Brain (organoid and tissue), 16 donors: ENCODE measurements at places on chromosomes 3 and 15. TPM values are rescaled to one million over a fixed set of nuclear protein-coding genes. Genes with fewer than 3 reads are reported as not detected.

GRCh38 chr3:122497425-122497824 is 17.3 kb downstream of the KPNA1 start:
- DNase-seq, result no peak

GRCh38 chr15:59020322-59020721 is 32.9 kb downstream of the RNF111 start:
- DNase-seq, result no peak

DNA sequence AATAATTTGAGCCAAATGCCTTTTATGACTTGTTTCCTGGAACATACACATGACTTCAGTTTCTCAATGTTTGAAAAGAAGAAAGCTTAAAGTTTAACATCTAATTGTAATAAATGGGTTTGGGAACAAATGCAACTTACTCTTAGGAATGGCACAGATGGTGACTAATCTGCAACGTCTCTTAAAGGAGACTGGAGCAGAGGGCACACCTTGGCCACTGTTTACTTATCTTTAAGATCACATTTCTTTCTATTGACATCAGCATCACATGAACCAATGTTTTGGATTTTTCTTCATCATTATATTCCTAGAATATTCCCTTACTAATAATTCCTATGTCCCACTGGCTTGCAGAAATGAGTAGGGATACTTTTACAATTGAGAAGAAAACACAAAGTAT is 229.5 kb downstream of the CHL1 start:
- DNase-seq, result no peak

Gene MYL3
- 4.8 TPM for polyA plus RNA-seq
